Ovary (tissue), 10 donors: ENCODE measurements at places on chromosomes 4 and X. TPM values are rescaled to one million over a fixed set of nuclear protein-coding genes. Genes with fewer than 3 reads are reported as not detected.

The EGFL6 gene
- 0.36 TPM for polyA plus RNA-seq

The GAR1 gene
- 27.9 TPM for polyA plus RNA-seq

The POLN gene
- polyA plus RNA-seq, result 1.6 TPM

The MND1 gene
- polyA plus RNA-seq, result 0.59 TPM

The ATP6AP2 gene
- 82.0 TPM for polyA plus RNA-seq

The GLRB gene
- 7.7 TPM for polyA plus RNA-seq

The SPANXD gene
- not detected for polyA plus RNA-seq
